ENCODE measurements at places on chromosomes 6 and 20.

DNA sequence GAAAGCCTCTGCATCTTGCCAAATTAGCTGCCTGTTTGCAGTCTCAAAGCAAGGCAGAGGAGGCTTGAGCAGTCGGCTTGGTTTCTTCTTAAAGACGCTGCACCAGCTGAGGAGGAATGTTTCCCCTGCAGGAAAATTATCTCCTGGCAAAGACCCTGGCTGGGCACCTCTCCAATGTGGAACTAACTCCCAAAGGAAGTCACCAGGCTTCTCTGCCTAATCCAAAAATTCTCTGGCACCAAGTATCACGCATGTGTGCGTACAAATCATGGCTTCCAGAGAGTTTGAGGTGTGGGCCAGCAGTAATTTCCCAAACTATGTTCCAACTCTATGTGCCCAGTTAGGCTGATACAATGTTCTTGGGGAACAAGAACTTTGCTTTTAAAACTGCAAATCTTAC is 176.2 kb downstream of the KIF16B start:
- DNase-seq, result no peak

GRCh38 chr6:107075951-107076381 is 39.3 kb downstream of the BEND3 start:
- DNase-seq, result no peak

DNA sequence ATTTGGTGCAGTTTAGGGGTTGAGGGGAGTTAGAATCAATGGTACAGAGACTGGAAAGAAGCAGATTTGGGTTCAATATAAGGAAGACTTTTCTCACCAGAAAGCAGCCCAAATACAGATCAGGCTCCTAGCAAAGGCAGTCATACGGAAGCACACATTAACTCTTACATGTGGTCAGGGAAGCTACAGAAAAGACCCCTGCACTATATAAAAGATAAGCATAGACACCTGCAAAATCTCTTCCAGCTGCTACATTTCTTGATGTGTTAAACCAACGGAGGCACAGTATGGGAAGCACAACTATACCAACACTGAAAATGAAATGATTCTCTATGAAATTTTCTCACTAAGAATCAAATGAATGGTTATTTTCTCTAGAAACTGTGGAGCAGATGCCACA is 150.8 kb downstream of the GMDS start:
- no peak for DNase-seq

DNA sequence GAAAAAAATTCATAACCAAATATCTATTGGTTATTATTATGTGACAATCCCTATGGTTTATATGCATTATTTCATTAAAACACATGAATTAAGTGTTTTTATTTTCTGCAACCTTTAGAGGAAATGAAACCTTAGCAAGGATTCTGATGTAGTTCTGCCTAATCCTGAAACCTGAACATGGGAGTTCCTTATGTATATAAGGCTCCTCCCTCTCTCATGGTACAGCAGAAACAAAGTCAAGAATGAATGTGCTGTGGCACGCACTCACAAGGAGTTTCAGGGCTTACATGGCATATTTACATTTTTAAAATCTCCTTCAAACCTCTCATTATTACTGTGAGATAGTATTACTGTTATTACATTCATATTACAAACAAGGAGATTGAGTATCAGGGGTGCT is 426.4 kb upstream of the CITED2 start:
- no peak for DNase-seq

DNA sequence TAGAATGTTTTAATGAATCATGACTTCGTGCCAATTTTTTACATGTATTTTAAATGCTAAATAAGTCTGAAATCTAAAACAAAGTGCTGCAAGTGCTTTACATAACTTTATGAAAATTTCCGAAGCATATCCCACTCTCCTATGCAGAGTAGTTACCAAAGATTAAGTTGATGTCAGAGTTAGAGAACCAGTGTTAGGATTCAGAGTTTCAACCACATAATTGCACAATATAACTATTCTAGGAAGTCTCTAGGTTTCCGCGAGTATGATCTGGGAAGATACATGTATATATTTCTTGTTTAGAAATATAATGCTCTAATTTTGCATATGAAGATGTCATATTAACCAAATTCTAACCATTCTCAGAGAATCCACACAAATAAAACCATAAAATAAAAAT is 74.8 kb downstream of the ASCC3 start:
- DNase-seq, result no peak

GRCh38 chr20:59776626-59777330 is 156.7 kb downstream of the SYCP2 start:
- peak; percentile 25 for DNase-seq

DNA sequence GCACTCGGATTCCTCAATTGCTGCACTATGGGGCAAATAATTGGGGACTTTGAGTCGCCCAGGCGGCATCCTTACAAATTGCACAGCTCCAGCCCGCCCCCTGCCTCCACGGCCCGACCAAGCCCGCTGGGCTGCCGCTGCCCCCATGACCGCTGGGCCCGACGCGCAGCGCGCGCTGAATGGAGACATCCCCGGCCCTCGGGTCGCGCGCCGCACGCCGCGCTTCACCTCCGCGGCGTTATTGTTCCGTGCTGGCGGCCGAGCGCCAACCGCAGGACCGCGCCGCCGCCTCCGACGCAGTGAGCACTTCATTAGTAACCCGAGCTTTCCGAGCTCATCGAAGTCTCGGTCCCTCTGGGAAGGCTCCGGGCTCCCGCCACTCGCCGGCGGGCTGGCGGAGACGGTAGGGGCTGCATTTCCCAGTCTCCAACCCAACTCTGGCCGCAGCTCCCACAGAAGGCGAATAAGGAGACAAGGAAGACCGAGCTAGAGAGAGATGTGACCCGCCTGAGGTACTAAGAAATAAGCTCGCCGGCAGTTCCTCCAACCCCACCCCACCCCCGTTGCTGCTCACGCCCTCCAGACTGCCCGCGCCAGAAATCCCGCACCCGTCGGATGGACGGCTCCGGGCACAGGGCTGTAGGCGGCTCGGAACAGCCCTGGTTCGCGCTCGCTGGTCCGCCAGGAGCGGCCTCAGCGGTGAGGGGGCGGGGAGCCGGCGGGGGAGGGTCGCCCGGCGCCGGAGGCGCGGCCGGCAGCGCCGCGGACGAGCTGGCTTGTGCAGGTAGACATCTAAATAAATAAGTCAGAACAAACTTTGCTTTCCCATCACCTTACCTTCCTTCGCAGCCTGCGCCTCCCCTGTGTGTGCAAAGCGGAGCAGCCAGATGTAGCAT is 703 bp downstream of the EPHA7 start:
- peak; percentile 47 for DNase-seq

DNA sequence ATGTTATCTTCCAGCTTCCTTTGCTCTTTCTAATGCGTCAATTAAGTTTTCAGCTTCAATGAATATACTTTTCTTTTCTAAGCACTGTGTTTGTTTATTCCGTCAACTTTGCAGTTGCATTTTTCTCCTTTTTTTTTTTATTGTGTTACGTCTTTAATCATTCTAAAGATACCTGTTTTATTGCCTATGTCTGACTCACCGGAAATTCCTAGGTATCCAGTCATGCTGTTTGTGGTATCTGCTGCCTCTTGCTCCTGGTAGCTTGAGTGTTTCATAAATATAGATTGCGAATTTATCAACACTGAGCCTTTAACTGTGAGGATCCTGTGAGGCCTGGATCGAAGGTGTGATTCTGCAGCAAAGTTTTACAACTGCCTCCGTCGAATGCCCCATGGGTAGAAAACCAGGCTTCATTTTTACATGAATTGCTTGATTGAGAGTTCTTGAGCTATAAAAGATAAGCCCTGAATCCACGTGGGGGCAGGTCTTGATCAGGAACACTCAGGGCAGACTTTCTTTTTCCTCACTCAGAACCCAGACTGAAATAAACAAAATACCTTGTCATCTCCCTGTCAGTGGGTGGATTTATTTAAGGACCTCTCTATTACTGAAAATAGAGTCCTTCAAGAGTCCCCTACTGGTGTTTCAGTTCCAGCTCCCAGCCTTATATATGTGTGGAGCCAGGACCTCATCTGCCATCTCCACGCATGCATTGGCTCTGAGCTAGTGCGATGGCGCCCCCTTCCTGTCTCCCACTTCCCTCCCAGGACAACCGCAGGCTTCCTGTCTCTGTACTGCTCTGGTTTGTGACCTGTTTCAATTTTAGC is 60.1 kb upstream of the LRRC1 start:
- DNase-seq, result no peak

- DNase-seq, result no peak
Observed at GRCh38 chr6:39493777-39494176, 171.3 kb upstream of the KCNK16 start.

DNA sequence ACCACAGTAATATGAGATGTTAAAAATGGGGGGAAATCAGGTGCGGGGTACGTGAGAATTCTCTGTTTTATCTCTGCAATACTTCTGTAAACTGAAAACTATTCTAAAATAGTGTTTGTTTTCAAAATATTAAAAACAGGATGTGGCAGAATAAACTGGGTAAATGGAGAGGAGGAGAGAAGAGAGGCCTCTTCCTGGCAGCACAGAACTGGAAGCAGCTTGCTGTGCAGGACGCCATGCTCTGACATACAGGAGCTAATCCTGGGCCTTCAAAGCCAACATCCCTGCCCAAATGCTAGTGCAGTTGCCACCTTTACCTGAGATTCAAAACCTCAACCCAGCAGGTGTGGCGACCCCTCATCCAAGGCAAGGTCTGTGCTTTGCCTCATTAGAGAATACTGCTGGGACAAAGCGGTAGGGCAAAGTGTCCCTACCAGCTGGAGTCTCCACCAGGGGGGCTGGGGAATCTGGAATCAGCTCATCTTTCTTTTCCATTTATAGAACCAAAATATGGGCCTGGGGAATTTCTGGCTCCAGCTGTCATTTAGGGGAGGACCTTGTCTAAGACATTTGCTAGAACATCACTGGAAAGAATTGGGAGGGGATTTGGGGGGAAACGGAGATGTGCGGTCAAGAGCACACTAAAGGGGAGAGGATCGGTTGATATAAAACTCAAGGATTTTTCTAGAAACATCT is 67.3 kb downstream of the SCML4 start:
- DNase-seq, result no peak

DNA sequence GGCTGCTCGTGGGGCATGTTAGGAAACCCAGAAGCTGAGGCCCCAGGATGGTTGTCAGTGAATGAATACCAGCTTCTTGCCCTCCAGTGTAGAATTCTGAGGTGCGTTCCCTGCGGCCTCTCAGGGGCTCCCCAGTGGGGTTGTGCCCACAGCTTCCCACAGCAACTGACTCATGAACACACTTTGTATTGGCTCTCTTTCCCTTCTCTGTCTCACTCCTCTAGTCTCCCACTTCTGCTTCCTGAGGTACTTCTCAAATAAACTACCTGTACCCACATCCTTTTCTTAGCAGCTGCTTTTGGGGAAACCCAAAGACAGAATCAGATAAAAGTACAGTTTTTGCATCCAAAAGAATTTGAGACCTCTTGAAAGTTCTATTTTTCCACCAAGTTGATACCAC is 107.7 kb upstream of the JAG1 start:
- no peak for DNase-seq

- no peak for DNase-seq
Observed at GRCh38 chr6:162615016-162615705, 112.4 kb downstream of the PRKN start.

DNA sequence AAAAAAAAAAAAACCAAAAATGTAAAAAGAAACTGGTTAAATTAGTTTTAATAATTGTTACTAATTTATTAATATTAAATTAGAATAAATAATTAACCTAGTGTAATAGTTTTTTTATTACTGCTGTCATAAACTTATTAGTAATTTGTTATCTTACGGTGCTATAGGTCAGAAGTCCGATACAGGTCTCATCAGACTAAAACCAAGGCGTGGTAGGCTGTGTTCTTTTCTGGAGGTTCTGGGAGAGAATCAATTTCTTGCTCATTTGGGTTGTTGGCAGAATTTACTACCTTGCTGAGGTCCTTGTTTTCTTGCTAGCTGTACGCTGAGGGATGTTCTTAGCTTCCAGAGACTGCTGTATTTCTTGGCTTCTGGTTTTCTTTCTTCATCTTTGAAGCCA is 85.9 kb upstream of the RNF24 start:
- DNase-seq, result no peak

DNA sequence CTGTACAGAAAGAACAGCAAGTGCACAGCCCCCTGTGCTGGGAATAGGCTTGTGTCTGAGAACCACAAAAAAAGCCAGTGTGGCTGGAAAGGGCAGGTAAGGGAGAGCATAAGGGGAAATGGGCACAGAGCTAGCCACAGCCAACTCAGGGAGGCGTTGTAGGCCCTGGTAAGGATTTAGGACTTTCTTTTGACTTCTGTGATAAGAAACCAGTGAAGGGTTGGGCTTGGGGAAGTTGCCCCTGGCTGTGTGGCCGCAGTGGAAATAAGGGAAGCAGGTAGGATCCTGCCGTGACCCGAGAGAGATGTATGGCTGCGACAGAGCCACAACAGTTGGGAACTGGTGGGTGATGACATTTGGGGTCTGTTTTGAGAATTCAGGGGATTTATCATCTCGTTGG is 30.0 kb upstream of the PHACTR2 start:
- DNase-seq, result no peak

DNA sequence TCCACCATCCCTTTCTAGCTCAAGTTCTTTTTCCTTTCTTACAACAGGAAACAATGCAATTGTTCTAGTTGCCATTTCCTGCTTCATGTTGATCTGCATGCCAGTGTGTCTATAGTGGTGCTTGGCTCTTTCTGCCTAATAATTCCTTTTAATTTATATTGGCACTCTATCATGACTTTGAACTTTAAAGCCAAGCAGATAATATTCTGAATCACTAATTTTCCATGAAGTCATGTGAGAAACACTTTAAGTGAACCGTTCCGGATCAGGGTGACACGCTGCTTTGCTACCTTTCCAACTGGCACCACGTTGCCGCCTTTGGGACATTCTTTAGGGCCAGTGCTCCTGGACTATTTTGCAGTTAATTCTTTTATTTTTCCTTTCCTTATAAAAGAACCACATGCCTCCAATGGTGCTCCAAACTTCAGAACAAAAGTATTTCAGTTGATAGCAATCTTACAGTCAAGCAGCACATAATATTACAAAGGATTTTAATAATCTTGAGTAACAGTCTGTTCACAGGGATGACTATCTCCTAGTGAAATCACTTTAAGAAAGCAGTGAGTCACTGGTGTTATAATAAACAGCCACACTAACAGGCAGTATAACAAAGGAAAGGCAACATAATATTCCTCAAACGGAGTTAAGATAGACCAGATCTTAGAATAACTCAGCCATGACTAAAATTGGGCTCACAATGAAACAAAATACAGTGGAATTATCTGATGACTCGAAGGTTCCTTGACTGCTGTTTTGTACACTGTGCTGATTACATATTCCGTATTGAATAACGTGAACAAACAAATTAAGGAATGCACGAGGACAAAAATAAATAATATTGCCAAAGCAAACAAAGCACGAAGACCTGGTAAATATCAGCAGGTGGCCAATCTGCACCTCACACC is 19.0 kb upstream of the BLOC1S5 start:
- no peak for DNase-seq
